ENCODE measurements at places on chromosomes 2 and 18. TPM values are rescaled to one million over a fixed set of nuclear protein-coding genes. Genes with fewer than 3 reads are reported as not detected.

C1GALT1C1L gene
- 0.99 TPM for total RNA-seq

TXNDC2 gene
- 0.21 TPM for total RNA-seq

GRCh38 chr2:223954401-223954800 lies 2.9 kb upstream of the MRPL44 start:
- no peak for DNase-seq

GRCh38 chr18:46322411-46322891 lies 218.3 kb downstream of the HAUS1 start:
- peak; percentile 62 for DNase-seq

DNA sequence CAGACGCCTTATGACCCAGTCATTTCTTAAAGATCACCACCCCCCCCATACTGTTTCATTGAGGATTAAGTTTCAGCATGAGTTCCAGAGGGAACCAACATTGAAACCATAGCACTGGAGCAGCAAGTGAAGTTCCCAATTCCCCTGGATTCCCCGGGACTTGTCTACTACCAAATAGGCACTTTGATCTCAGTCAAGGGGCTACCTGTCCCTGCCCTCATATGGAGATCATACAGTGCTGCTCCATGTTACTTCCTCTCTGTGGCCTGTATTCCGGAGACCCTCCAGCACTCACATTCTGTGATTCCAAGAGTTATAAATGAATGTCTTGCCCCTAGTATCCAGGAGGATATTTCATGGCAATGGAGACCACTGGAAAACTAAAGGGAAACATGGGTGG lies 42.5 kb downstream of the RNF144A start:
- peak; percentile 13 for DNase-seq

SPC25 gene
- 0.47 TPM for total RNA-seq

EML4 gene
- 99.1 TPM for total RNA-seq

- no peak for DNase-seq
Observed at GRCh38 chr2:28601616-28602015, 105.8 kb downstream of the PLB1 start.

DNA sequence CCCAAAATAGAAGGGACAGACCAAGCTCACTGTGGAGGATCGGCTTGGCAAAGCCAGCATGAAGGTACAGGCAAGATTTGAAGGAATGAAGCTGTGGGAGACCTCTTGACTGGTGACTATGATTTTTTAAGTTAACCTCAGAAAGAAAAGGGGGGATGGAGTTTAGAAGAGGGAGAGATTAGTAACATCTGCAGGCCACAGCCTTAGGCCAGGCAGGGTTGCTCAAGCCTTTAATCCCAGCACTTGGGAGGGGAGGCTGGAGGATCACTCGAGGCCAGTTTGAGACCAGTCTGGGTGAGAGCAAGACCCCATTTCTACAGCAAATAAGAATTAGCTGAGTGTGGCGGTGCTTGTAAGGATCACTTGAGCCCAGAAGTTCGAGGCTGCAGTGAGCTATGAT lies 46.6 kb downstream of the ZNF532 start:
- DNase-seq, result no peak

DNA sequence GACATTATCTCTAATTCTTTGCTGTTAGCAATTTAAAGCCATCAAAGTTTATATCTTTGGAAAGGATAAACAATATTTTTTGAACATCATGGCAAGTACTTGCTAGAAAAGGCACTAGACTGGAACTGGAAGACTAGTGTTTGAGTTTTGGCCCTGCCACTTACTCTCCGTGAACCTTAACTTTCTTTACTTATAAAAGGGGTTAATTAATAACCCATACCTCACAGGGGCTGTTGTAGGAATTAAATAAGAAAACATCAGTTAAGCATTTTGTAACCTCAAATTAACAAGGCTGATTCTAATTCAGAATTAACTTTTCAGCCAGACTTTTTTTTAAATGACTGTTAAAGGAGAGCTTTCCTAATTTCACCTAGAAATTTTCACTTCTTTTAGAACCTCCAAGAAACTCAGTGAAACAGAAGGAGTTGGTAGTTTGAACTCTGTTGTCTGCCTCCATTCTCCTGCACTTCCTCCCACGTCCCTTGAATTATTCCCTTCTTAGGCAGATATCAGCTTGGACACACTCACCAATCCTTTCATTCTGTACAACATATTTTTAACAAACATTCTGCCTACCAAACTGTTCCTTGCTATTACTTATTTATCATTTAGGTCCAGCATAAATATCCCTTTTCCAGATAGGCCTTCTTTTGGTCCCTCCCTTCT lies 79.5 kb downstream of the COX7A2L start:
- no peak for DNase-seq

WNT10A gene
- 4.0 TPM for total RNA-seq

DNA sequence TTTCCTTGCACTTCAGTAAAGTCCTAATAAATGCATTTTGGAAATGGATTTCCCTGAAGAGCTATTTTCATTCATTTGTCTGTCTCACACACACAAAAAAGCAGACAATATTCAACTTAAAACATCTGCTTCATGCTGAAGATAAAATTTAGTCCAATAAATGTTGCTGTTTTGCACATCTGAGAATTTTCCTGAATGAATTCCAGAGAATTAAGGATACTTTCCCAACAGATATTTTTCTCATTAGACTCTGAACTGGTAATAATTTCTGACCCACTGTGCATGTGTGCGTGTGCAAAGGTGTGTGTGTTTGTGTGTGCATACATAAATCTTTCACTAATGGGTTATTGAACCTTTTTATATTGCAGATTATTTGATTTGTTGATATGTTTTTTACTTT lies 390.2 kb upstream of the TMEFF2 start:
- DNase-seq, result no peak

- DNase-seq, result no peak
Observed at GRCh38 chr2:150538651-150539201, 51.3 kb upstream of the RND3 start.

GRCh38 chr2:134011936-134012586 lies 241.8 kb upstream of the MGAT5 start:
- DNase-seq, result no peak

DNA sequence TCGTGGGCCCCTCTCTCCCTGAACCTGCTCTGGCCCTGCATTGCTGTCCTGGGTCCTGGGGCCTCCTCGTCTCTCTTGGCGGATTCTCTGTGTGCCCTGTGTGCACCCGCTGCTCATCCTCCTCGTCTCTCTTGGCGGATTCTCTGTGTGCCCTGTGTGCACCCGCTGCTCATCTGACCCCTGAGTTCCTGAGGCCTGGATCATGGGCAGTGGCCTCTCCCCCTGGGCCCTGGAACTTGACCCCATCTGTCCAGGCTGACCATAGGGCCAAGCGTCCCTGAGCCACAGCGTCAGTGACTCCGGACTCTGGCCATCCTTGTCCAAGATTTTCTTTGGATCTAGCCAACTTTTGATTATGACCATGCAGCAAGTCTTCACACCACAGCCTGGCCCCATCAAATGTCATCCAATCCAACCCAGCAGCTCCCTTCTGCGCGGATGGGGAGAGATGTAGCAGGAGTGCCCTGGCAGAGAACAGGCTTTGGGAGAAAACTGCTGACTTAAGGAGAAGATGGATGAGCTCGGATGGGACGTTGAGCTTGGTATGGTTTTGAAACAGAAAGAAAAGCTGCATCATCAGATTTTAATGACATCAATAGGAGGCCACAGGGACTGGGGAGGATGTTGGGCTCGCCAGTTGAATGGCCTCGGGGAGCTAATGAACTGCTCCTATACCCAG lies 455.1 kb upstream of the HS6ST1 start:
- DNase-seq, result no peak

DNA sequence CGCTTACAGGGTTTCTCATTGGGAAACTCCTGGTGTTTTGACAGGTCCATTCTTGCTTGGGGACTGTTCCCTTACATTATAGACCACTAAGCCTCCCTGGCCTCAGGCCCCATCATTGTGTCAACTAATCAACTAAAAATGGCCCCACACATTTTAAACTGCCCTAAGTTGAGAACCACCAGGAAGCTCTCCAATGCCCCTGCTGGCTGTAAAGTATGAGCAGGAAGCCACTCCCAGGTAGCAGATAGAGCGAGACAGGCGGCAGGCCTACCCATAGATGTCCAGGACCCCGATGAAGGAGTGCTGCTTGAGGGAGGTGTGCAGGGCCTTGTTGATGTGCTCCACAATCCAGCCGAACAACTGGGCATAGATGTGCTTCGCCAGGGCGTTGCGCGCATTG lies 160.7 kb upstream of the ACAA2 start:
- no peak for DNase-seq

DNA sequence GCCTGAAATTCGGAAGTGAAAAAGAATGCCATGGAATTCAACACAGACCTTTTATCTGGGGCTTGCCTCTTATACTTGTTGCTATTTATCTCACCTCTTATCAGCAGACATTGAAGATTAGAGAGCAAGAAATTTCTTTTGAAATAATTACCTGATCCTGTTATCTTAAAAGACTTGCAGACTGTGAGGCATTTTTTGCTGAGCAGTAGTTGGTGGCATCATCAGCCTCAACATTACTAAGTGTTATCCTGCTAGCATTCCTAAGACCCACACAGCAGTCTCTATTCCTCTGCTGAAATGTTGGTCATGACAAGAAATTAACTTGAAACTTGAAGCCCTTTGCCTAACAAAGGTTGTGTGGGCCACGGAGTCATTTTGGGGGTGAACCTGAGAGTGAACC lies 186.5 kb downstream of the TRIB2 start:
- no peak for DNase-seq

CDH7 gene
- total RNA-seq, result not detected

DNA sequence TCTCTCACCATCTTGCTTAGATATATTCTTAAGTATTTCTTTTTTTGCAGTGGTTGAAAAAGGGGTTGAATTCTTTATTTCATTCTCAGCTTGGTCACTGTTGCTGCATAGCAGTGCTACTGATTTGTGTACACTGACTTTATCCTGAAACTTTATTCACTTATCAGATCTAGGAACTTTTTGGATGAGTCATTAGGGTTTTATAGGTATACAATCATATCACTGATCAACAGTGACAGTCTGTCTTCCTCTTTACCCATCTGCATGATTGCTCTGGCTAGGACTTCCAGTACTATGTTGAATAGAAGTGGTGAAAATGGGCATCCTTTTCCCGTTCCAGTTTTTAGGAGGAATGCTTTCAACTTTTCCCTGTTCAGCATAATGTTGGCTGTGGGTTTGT lies 6.5 kb downstream of the STARD6 start:
- no peak for DNase-seq

GRCh38 chr2:220966636-220967035 lies 605.5 kb downstream of the EPHA4 start:
- DNase-seq, result no peak

DNA sequence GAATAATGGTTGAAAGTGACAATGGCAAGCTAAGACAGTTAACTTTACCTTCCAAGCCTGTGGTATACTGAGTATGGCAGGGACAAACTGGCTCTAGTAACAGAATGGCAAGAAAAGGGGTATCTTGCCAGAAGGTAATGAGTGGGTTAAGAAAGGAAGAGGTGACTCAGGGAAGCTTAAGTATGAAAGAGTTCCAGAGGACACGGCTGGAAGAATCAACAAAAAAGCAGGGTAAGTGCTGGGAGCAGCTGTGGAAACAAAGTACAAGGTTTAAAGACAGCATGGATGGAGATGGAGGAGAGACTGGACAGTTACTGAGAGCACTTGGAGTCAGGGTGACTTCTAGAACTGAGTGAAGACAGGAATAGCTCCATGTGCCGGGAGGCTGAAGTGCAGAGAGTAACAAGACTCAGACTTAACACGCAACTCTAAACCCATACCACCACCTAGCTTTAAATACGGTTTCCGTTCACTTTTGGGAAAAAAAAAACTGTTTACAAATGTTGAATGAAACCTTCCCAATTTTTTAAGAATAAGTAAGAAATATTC lies 69.0 kb downstream of the REV1 start:
- no peak for DNase-seq

MC2R gene
- 0.60 TPM for total RNA-seq

FKBP1B gene
- total RNA-seq, result 4.1 TPM

DNA sequence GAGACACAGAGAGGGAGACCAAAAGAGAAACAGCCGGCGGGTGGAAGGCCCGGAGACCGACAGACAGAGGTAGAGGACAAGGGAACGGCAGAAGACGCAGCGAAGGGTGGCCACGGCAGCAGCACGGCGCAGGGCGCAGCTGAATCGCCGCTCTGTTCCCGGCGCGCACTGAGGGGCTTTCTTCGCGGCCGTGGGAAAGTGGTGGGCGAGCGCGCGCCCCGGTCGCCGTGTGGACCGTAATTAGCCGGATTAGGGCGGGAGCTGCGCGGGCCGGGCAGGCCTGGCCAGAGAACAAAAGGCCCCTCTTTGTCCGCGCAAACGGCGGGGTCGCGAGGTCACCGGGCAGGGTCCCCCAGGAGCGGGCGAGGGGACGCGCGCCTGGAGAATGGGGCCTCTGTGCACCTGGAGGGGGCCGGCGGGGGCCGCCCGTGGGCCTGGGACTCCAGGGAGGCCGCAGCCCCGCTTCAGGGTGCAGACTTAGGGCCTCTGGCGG lies 158.3 kb downstream of the ZFP36L2 start:
- no peak for DNase-seq

DNA sequence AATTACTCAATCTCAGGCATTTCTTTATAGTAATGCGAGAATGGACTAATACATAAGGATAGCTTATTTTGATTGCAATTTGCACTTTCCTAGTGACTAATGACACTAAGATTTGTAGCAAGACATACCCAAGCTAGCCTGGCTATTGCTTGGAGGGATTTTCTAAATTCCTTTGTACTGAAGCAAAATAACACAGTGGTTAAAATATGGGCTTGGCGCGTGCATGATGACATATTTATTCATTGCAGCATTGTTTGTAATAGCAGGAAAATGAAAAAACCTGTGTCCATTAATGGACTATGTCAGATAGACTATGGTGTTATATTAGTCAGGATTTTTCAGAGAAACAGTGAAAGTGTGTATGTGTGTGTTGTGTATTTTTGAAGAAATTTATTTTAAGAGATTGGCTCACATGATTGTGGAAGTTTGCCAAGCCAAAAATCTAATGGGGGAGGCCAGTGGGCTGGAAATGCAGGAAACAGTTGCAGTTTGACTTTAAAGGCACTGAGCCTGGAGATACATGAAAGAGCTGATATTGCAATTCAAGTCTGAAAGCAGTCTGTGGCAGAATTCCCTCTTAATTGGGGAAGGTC lies 16.7 kb upstream of the LAPTM4A start:
- no peak for DNase-seq

RGPD3 gene
- total RNA-seq, result 0.10 TPM

GRCh38 chr18:74063023-74063422 lies 84.6 kb downstream of the FBXO15 start:
- no peak for DNase-seq

ANO7 gene
- total RNA-seq, result 1.4 TPM

GRCh38 chr2:71831193-71831577 lies 316.5 kb downstream of the CYP26B1 start:
- peak; percentile 55 for DNase-seq

DNA sequence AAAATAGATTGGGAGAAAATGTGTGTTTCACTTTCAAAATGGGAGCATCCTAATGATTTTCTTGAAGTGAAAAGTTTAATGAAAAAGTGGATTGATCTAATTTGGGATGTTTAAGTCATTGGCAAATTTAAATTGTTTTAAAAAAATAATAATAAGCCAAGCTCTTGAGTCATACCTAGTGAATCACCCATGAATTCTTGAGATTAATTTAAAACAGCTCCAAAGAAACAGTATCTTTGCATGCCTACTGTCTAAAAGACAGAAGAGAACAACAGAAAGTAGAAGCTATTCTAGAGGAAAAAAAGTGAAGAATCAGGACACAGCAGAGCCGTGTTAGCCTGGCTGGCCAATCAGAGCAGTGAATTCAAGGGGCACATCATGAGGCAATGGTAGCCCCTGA lies 7.7 kb downstream of the ACVR1C start:
- no peak for DNase-seq

FABP1 gene
- total RNA-seq, result not detected

PARD6G gene
- total RNA-seq, result 26.4 TPM
